ENCODE measurements at places on chromosomes 11 and 22.
A peak's percentile ranks its signal among the peaks of the same experiment; 100 is the strongest.

DNA sequence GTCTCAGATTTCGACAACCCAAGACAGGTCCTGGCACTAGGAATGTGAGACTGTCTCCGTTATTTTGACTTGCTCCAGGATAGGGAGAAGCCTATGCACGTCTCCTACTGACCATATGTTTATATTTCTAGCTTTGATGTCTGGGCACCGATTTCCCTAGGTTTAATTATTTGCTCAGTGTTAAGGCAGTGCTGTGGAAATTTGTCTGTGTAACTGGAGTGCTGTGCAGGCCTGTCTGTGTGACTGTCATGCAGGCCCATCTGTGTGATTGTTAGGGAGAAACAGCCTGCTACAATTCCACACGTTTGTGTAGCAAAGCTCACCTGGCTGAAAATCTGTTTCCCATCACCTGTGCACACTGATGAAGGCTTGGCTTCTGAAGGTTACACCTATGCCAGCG is 29.6 kb upstream of the HSPA8 start:
- no peak for DNase-seq

- DNase-seq = peak; percentile 66
Observed at GRCh38 chr11:120344302-120345004, 8.2 kb downstream of the ARHGEF12 start.

- no peak for DNase-seq
Observed at GRCh38 chr11:72719144-72719543, 33.1 kb downstream of the ARAP1 start.

DNA sequence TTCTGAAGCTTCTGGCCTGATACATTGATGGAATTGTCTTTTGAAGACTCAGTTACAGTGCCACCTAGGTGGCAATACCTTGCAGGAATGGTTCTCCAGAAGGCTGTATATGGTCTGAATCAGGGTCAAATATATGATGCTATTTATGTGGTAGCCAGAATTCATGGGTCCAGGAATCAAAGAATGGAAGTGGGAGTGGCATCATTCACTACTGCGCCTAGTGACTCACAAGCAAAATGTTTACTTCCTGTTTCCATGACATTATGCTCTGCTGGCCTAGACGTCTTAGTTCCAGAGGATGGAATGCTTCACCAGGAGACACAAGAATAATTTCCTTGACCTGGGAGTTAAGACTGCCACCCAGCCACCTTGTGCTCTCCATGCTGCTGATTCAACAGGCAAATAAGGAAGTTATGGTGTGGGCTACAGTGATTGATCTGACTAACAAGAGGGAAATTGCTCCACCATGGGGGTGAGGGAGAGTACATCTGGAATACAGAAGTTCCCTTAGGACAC is 491.8 kb downstream of the ETS1 start:
- peak; percentile 77 for DNase-seq

DNA sequence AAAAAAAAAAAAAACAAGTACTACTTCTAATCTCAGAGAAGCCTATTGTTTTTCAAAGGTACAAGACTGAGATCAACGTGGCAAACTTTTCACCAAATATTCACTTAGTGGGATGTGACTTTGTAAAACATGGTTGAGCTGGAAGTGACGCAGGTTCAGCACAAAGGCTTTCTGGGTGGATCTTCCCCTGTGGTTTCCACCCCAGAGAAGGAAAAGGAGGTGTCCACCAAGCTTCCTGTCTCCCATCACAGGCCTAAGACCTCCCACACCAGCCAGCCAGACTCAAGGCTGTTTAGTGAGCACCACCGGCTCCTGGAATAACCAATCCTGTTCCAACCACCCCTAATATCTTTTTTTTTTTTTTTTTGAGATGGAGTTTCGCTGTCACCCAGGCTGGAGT is 5.7 kb downstream of the TMEM184B start:
- no peak for DNase-seq
